SW480 (cell line): ENCODE measurements at places on chromosomes 11 and 22.

DNA sequence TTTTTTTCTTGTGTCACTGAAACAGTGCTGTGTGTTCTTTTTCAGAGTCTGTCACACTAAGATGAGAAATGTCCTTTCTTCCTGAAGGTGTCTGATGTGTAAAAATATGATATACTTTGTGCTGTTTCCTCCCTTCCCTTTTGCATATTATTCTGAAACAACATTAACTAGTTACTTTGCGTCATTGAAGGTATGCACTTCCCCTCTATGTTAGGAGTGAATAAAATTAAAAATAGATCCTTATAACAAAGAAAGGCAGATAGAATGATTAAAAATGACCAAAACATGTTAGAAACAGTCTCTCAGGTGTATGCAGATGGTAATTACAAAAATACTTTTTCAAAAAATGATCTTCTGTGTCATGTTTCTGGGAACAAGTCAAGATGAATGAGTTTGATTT lies 1.6 kb upstream of the RAB30 start:
- no peak for DNase-seq

DNA sequence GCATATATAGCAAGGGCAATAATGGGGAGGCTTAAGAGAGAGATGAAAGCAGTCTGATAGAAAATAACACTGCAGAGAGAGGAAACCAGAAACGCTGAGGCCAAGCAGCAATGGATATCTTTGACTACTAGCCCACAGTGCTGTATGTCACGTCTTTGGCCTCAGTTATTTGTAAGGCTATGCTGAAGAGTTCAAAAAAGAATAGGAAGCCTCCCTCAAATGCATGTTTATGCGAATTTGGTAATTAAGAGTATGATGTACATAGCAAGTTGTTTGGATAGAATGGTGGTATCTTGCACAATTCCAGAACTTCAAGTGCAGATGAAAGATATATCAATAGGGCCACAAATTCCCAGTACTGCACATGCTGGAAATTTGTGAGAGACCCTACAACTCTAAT lies 89.2 kb downstream of the MPPED2 start:
- no peak for DNase-seq

- no peak for DNase-seq
These were observed 66.1 kb upstream of the VPREB1 start for GRCh38 chr22:22178355-22178965.

GRCh38 chr11:91187314-91187713 lies 964.5 kb upstream of the CHORDC1 start:
- DNase-seq: no peak
